ENCODE measurements at places on chromosomes 7 and 10.

DNA sequence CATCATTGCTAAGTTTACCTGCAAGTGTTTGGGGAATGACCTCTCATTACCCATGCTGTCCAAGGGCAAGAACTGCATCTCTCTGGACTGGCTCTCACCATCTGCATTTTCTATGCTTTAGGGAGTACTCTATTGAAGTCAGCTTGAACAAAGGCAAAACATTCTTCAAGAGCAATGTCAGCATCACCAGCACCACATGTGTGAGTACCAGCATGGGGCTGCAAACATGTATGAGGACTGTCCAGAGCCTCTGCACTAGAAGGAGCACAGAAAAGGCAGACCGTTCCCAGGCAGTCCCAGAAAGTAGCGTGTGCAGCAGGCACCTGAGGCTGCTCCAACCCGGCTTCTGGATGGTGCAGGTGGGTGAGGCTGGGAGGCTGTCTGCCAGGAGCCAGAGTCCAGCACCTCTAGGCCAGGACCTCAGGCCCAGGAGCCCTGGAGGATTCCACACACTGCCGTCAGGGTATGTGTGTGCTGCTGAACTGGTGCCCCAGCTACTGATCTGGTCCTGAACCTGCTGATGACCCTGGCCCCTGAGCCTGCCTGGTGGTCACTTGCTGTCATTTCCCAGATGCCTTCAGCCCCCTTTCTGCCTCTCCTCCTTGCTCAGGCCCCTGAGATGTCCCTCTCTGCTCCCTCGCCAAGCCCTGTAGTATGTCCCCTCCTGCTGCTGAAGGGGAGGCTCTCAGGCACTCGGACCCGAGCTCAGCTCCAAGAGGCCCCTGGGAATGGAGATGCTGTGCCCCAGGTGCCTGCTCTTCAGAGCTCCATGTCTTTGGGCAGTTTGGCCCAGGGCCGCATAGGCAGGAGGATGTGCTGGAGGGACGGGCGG is 20.7 kb downstream of the ANTXRL start:
- DNase-seq: no peak

DNA sequence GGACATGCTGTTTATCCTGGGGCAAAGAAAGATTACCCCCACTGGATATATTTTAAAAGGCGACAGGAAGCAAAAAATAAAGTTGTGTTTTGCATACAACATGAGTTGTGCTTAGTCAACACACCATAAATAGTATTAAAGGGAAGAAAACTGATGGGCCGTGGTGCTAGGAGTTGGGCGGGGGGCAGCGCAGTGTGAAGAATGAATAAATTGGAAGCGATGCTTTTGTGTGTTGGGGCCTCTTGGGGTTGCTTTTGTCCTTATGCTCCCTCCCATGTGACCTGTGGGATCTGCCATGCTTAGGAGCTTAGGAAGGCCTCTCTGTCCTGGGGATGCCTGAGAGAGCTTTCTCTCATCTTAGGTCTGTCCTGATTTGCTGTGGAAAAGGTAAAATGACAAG is 35.0 kb upstream of the AGR3 start:
- DNase-seq: no peak

DNA sequence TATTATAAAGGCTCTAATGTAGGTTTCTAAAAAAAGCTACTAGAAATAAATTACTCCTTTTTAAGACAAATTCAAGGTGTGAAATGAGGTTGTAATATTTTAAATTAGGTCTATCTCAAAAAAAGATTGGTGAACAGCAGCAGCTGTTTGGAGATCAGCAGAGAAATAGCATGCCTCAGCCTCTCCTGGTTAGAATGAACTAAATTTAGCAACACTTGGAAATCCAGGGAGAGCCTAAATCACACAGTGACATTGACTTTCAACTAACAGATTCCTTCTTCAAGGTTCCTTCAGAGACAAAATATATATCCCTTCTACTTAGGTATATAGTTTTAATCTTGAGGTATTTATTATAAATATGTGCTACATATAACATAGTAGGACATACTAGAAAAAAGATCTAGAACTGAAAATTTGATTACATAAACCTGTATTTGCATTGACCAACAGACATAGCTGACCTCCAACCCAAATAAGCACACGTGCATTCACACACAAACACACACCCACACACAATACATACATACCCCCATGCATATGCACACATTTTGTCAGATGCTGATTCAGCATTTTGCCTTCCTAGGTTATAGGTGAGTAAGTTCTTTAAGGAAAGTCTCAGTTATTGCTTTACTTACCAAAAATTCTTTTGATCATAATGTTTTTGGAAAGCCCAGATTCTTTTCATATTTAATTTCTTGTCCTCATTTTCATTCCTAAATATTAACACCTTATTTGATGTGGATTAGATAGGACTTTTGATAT is 47.3 kb downstream of the DGKB start:
- DNase-seq: no peak

GRCh38 chr7:47666164-47666862 is 84.4 kb upstream of the TNS3 start:
- DNase-seq: no peak

GRCh38 chr10:132705173-132705572 is 80.8 kb downstream of the NKX6-2 start:
- no peak for DNase-seq

DNA sequence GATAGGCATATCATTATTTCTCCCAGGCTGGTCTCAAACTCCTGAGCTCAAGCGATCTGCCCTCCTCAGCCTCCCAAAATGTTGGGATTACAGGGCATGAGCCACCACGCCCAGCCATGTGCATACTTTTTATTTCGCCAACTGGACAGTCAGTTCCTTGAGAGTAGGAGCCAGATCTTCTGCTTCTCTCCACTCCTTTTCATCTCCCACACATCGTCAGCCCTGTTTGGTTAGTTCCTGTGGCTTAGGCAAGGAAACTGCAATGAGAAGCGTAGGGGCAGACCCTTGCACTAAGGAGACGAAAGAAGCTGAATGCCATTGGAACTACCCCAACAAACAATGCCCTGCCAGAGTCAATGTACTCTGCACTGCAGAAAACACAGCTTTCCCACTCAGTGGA is 178.2 kb downstream of the TRIL start:
- no peak for DNase-seq

- no peak for DNase-seq
These were observed 56.4 kb upstream of the GNAI1 start for GRCh38 chr7:80078159-80078731.

GRCh38 chr7:120344276-120344675 is 71.3 kb downstream of the KCND2 start:
- no peak for DNase-seq

DNA sequence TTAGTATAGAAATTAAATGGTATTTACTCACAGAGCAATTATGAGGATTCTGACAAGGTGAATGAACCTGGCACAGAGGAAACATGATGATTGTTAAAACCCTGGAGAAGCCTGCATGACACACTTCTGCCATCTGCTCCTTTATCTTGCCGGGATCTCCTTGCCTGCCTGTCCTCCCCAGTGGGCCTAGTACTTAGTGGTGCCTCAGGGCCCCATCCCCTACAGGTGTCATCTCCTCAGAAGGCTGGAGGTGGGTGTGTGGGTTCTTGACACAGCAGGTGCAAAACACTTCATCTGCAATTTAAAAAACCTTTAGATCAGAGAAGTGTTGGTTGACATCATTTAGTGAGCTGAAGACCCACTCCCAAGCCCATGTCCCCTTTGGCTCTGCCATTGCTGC is 261.2 kb downstream of the ADRA2A start:
- DNase-seq: no peak

- no peak for DNase-seq
These were observed 40.6 kb upstream of the PTPRZ1 start for GRCh38 chr7:121832347-121832746.

- no peak for DNase-seq
These were observed 156.7 kb downstream of the C10orf105 start for GRCh38 chr10:71562904-71563303.

DNA sequence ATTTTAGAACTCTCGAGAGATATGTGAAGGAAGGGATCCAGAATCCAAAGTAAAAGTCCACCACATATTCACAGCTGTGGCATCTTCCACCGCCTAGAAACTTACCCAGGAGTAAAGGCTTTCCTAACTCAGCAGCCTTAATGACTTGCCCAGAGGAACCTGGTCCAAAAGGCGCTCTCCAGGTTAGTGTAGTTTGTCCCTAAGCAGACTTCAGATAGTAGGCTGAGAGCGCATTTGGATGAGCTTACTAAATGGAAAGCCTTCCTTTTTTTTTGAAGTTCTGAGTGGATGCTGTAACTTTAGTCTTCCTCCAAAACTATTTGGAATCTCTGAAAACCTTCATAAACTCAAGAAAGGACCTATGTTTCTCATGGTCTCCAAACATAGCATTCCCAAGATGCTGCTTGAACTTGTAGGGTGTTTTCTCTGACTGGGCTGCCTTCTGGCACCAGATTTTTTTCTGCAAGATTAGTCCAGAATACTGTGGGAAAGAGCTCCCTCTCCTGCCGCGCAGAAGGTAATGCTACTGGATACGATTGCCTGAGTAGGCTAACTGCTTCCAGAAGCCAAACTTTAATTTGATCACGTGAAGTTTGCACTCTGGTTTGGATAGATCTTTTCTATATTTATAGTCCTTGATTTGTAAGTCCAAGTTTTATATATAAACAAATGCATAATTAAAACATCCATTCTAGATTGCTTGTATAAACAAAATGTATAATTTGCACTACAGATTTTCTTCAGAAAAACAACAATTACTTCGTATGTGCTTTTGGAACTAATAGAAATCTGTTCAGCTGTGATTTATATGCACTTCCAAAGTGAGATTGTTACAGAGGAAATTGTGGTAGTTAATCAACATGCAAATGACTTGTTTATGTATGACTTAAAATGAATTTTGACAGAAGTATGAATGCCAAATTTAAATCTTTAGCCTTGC is 19.6 kb upstream of the GPR37 start:
- DNase-seq: no peak

DNA sequence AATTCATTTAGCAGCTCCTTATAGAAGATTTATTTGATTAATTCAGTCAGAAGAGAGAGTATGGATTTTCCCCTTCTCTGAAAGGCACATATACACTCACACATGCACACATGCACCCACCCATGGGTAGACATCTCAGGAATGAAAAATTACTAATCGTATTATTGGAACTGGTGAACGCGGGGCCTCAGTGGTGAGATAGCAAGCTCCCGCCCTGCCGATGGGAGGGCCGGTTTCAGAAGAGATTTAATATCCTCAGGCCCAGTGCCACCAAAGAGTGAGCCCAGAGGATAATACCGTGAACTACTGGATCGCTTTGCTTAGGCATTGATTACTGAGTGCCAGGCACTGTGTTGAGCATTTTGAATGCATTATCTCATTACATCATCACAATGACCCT is 38.0 kb upstream of the EMX2 start:
- no peak for DNase-seq

DNA sequence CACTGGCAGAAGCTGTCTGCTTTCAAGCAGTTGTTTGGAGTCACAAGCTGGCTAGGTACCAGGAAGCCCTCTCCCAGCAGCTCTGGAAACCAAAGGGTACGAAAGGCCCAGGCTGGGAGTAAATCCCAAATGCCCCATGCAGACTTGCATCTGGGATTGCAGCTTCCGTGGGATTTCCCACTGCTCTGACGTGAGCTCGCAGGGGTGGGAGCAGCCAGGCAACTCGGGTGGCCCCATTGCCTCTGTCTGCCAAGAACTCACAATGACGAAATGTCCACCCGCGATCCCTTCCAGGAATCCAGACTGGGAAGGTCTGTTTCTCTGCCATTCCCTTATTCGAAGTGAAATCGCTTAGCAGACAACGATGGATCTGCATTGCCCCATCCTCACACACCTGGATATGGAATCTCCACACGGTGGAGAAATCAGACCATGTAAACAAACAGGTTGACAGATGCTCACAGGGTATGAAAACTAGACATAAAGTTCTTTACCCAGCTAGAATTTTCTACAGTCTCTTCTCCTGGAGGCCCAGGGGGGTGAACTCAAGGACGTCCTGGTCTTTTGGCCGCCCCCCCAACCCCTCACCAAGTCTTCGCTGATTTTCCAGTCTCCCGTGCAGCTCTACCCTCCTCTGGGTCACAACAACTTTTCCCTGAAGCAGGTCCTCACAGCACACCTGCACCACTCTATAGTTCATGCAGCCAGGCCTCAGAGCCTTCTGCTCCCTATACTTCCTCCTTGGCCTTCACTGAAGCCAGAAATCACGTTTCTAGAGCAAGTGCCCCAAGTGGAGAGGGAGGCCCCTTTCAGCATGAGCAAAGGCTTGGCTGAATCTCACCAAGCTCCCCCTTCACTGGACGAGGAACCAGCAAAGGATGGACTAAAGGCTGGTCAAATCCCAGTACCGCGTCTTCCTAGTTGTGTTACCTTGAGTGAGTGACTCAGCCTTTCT is 20.0 kb downstream of the SH3PXD2A start:
- no peak for DNase-seq

GRCh38 chr7:122695816-122696215 is 3.1 kb downstream of the RNF133 start:
- no peak for DNase-seq

DNA sequence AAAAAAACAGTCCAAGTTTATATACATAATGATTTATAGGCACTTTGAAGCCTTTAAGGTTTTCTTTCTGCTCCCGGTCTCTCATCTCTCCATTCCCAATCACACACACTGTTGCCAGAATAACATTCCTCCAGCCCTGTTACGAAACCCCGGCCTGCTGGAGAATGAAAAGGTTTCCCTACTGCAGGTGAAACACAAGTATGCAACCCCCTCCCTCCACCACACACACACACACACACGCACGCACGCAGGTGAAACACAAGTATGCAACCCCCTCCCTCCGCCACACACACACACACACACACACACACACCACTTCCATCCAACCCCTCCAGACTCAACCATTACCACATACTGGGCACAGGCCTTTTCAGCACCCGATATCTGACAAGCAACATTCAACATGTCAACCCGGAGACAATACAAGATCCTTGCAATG is 87.5 kb downstream of the PARD3 start:
- no peak for DNase-seq

DNA sequence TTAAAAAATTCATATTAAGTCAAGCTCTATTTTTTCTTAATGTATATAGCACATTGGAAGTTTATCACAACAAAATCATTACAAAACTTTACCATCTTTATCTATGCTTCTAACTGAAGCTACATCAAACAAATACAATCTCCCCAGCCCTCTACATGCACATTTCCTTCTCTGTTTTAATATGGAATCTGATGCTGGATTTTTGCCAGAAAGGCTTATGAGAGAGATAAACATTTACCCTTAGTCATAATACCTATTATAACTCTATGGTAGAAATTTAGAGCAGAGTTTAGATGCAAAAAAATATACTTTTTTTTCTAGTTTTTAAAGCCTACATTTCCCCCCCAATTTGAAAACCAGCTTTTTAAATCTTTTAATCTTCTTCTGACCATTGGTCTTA is 1198.6 kb downstream of the GATA3 start:
- DNase-seq: no peak

- DNase-seq: no peak
These were observed 61.7 kb upstream of the UBE3C start for GRCh38 chr7:157077021-157077420.

- DNase-seq: no peak
These were observed 88.3 kb downstream of the CHN2 start for GRCh38 chr7:29282819-29283414.

- no peak for DNase-seq
These were observed 109.9 kb downstream of the SLC25A13 start for GRCh38 chr7:96211954-96212353.

GRCh38 chr7:149887311-149887710 is 13.5 kb downstream of the ATP6V0E2 start:
- DNase-seq: no peak

Measured in activated CD8-positive, alpha-beta memory T cell treated with anti-CD3 and anti-CD28 coated beads for 48 hours (primary cell).